ENCODE measurements at places on chromosomes 1 and 21.
A peak's percentile ranks its signal among the peaks of the same experiment; 100 is the strongest.

GRCh38 chr1:19169642-19170041, 40.4 kb downstream of the UBR4 start:
- DNase-seq = no peak

- DNase-seq = no peak
These were observed 596 bp downstream of the CD247 start for GRCh38 chr1:167517535-167518330.

- DNase-seq = peak; percentile 96
These were observed 26.8 kb downstream of the UMODL1 start for GRCh38 chr21:42097860-42098454.

DNA sequence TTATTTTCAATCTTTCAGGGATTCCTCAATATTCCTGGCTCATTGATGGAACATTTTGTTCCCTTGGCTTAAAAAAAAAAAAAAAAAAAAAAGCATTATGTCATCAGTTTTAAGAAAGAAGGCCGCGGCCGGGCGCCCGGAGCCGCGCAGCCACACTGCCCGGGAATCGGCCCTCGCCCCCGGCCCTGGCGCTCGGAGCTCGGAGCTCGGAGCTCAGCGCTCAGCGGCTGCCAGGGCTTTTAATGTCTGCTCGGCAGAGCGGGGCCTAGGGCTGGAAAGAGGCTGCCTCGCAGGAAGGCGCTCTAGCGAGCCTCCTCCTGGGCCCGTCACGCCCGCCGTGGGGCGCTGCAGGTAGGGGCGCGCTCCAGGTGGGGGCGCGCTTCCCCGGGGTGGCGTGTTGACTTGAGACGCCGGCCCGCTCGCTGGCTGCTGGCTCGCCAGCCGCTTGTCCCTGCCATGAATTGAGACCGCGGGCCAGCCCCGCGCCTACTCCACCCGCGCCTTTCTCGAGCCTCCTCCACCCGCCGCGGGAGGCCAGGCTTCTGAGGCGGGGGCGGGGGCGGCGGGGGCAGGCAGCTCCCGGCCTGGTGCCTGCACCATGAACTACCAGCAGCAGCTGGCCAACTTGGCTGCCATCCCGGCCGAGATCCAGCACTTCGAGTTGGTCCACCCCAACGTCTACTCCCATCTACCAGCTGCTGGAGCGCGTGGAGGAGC, 5.4 kb upstream of the TDRD5 start:
- DNase-seq = no peak

DNA sequence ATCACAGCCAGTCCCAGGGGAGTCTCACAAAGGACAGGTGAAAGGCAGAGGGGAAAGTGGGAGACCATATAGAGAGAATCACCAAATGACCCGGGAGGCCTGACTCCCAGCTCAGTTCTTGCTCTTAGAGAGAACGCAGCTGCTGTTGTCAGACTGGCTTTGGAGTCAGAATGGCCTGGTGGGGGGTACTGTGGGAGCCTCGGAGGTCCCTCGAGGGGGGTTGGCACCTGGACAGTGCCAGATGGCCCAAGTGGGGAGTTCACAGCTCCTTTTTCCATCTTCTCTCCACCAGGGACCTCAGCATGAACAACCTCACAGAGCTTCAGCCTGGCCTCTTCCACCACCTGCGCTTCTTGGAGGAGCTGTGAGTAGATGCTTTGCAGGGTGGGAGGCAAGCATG, 31.5 kb downstream of the LGR6 start:
- DNase-seq = no peak

- no peak for DNase-seq
These were observed 7.8 kb upstream of the NUDT17 start for GRCh38 chr1:145837656-145838055.

DNA sequence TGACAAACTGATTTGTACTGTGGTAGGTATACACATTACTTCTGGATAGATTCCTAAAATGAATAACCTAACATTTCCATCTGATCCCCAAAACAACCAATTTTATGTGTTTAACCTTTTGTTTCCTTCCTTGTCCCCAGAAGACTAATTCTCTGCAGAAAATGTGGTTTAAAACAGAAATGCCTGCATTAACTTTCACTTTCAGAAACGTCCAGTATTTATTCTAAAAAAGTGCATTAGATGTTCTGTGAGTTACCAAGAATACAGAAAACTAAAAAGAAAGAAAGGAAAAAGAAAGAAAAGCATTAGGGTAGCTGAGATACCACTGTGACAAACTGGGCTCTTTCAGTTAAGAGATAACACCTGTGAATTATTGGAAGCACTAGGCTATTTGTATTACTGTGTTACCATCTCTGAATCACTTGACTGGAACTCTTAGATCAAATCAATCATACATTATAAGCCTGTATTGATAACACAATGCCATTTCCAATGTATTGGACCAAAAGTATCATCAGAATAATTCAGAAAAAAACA, 177.7 kb downstream of the NCAM2 start:
- DNase-seq = no peak

GRCh38 chr1:170620164-170620563, 43.8 kb upstream of the PRRX1 start:
- peak; percentile 54 for DNase-seq

DNA sequence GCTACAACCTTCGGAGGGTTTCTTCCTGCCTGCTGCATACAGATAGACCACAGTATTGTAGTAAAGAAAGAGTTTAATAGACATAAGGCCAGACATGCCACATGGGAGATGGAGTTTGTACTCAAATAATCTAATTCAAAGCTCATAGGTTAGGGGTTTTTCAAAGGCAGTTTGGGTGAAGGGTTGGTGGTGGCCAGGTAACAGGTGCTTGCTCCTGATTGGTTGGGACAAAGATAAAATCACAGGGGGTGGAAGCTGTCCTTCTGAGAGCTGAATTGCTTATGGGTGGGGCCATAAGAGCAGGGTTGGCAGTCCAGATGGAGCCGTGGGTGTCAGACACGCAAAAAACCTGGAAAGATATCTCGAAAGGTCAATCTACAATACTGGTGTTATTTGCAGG, 92.3 kb upstream of the ETV3 start:
- no peak for DNase-seq

DNA sequence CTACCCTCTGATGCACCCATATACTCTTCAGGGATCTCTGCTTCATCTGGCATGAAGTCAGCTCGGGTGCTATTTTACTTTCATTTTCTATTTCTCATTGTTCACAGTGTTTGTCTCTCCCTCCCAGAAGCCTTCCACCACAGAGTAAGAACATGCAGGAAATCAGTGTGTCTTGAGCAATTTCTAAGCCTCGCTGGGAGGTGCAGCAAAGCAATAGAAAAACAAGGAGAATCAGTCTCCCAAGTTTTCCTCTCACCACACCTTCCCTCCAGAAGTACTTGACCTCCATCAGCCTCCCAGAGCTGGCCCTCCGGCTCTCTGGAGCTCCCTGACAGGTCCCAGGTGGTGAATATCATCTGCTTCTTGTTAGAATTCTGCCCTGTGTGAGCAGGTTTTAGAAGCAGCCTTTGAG, 594.7 kb upstream of the CAMK1G start:
- peak; percentile 42 for DNase-seq

- DNase-seq = no peak
These were observed 11.3 kb downstream of the UBE2G2 start for GRCh38 chr21:44790368-44790767.

DNA sequence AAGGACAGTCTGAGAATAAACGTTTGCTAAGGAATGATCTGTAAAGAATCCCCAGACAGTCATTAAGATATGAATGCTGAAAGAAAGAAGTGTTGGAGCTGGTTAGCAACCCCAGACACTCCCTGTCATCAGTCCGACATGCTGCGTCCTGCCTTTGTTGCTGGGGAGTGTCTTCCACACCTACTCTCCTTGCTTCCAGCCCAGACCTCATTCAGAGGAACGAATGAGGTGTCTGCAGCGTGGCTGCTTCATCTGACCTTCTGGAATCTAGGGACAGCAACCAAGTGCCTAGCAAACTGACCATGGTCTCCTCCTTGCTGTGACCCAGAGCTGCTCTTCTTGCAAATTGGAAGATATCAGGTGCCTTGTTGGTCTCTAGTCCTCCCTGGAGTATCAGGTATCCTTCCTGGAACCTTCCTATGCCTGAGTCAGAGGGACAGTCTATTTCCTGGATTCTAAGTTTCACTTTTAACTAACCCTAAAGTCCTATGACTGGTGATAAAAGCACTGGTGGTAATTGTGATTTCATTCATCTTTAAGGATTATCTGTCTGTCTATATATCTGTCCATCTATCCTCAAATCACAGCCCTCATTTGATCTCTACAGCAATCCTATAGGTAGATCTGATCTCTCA, 45.3 kb downstream of the NFASC start:
- no peak for DNase-seq

DNA sequence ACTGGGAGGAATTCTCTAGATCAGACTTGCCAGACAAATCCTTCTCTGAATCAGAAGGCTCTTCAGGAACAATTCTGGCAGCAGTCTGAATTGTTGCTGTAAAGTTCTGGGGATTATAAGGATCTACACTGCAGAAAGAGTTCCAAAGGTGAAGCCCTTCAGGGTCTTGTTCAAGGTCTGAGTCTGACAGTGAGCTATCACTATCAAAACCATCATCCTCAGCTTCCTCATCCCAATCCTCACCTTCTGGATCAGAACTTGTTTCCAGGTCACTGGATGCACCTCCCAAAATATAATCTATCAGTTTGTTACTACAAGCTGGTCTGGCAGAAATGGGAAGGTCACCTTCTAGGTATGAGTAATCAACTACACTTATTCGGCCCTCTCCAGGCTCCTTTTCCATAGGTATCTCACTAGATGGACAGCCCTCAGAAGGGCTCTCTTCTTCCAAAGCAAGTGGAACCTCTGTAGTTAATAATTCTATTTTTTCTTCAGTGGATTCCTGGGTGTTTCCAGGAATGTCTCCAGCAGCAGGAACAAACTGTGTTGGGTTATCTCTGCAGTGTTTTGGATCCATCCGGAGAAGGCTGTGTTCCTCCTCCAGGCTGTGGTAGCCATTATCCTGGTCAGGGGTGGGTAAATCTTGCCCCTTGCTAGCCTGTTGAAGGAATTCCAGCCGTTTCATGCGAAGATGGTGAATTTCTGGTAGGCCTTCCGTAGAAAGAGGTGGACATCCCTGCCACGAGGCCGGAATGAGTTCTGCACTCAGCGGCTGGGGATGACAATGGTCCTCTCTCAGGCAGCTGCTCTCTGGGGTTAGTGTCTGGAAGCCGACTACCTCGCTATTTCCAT, 1.6 kb downstream of the PPP1R15B start:
- DNase-seq = no peak

DNA sequence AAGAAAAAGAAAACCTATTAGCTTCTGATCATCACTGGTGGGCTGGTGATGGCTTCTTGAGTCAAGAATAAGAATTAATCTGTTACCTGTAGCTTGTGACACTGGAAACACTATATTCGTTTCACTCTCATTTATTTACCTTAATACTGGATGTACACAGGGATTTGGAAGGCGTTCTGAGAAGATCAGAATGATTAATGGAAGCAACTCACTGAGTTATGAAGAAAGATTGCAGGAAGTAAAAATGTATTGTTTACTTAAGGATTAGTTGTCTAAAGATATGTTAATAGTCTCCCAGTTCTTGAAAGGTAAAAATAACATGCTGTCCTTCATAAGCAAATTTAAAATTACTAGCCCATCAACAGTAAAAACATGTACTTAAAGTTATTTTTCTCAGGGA, 644.9 kb upstream of the NCAM2 start:
- DNase-seq = no peak

DNA sequence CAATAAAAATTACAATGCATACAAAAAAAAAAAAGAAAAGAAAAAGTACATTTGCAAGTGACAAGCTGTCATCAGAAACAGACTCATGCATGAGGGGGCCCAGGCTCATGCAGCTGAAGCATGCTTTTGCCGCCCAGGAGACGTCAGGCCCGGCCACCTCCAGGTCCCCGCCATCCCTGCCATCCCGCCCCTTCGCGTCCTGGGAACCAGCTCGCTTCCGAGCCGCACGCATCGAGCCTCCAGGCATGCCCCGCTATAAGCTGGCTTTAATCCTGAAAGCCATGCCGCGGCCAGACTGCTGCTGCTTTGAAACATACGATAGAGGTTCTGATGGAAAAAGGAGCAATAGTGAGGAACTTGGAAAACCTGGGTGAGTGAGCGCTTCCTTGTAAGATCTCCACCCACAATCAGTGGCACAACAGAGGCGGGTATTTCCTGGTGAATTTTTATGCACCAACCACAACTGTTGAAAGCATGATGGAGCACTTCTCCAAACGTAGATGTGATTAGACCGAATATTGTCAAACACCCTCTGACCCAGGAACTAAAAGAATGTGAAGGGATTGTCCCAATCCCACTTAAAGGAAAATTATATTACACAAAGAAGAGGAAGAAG, 113.7 kb downstream of the FAF1 start:
- no peak for DNase-seq

DNA sequence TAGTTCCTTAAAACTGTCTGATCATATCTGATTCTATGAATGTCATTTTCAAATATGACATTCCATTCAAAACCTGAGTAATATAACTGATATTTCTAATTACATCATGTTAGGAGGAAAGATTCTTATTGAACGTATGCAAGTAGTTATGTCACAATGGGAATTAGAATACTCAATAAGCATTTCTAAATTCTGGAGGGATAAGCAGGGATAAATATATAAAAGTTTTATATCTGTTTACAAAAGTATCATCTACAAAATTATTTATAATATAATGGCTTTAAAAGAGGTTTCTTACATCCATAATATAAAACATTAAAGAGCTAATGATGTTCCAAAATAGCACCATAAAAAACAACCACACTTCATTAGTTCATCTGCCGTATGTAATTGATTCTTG, at the start of gene OR14A2:
OR14A2 (minus strand) TSS at position 101 of the 400 bp plus-strand sequence.
- no peak for DNase-seq

DNA sequence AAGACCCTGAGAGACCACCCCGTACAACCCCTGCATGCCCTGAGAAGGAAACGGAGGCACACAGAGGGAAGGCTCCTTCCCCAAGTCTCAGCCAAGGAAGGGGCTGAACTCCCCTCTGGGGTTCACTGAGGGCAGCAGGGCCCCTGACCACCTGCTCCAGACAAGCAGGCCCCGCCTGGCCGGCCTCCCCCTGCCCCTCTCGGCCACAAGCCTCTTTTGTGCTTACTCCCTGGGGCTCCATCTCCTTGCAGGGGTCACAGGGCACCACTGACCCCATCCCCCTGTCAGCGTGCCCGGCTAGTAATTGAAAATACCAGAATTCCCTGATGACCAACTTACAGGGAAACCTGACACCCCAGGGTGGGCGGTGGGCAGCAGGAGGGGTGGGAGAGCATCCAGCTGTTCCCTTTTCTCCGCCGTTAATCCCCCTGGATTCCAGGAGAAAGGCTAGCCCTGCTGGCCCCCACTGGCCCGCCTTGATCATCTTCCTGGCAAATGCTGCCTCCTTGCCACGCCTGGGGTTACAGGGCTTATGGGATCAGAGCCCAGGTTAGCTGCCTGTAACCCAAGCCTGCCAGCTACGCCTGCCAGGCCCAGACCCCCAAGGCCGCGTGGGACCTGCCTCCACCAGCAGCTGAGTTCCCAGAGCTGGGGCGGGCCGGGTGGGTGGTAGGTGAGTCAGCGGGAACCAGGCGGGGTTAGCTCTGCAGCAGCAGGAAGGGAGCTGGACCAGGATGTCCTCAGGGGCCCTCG, 96.1 kb downstream of the LACTBL1 start:
- no peak for DNase-seq

GRCh38 chr1:82517586-82517985, 716.9 kb downstream of the ADGRL2 start:
- no peak for DNase-seq

All from GM04504 (cell line).